ENCODE measurements at places on chromosomes 7 and 10.
A peak's percentile ranks its signal among the peaks of the same experiment; 100 is the strongest.

DNA sequence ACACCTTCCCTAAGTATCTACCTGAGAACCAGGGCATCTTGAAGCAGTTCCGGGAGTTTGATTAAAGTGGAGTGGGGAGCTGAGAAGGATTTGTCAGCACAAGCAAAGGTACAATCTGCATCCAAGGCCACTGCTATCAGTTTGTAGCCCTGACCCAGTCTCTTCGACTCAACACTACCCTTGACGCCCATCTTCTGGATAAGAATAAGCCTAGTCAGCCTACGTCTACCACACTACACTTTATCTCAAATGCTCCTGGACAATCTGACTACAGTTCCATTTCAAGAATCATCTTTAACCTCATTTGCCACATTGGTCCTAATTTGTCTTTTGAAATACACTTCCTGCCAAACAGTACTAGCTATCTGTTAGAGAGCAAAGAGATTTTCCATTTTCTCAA lies 134.1 kb upstream of the C1GALT1 start:
- no peak for DNase-seq

DNA sequence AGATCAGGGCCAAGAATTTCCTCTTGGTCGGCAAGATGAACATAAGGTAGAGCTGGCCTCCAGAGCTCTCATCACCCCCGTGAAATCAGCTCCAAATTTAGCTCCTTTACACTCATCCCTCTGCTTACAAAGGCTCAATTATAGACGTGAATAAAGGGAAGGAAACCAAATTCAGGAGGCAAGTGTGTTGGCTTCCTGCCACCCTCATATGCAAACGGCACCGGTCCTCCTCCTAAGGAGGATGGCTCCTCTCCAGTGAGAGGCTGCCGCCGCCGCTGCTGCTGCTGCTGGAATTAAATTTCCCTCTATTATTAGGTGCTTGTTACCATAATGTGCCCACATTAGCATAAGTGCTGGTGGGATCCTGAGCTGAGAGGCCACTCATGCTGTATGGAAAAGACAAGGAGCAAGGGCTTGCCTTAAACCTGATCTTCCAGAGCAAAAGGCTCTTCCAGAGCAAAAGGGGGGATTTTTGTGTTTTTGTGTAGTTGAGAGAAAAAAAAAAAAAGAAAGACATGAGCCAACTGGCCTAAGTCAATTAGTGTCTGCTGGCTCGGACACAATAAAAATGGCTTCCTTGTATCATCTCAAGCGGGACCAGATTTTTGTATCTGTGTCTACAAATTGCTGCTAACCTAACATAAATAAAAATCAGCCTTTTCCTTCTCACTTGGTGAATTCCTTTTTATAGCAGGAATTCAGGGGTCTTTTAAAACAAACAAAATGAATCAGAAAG lies 68.4 kb downstream of the CDHR3 start:
- no peak for DNase-seq

DNA sequence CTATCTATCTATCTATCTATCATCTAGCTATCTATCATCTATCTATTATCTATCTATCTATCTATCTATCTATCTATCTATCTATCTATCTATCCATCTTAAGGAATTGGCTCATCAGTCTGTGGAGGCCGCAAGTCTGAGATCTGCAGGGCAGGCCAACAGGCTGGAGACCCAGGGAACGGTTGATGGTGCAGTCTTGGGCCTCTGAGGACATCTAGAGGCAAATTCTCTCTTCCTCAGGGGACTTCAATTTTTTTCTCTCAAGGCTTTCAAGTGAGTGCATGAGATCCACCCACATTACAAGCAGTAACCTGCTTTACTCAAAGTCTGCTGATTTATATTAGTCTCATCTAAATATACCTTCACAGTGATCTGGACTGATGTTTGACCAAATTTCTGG lies 197.0 kb downstream of the GLRX3 start:
- no peak for DNase-seq

DNA sequence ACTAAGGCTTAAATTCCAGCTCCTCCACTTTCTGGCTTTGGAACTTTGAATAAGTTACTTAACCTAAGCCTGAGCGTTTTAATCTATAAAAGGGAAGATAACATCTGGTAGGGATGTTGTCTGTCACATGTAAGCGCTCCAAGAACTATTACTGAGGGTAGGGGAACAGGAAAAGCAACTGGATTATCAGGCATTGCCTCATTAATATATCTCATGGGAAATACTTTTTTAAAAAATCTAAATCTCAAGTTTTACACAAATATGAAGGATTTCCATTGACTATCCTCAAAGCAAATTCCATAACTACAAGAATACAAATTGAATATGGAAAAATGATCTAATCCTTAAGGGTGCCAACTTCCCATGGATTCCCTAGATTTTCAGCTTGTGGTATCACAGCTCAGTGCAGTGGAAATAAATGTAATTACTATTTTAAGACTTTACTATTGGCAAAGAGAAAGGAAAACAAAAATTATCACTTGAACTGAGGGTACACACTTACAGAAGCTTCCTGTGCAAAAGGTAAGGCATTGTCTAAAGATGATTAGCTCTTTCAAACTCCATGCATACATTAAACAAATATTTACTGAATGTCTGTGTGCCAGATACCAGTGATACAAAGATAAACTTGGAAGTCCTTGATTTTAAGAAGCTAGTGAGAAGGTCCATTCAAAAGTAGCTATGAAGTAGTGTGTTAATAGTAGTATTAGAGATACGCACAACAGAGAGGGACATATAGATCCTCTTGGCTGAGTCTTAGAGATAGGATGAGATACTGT lies 38.4 kb downstream of the NT5C2 start:
- DNase-seq = no peak

DNA sequence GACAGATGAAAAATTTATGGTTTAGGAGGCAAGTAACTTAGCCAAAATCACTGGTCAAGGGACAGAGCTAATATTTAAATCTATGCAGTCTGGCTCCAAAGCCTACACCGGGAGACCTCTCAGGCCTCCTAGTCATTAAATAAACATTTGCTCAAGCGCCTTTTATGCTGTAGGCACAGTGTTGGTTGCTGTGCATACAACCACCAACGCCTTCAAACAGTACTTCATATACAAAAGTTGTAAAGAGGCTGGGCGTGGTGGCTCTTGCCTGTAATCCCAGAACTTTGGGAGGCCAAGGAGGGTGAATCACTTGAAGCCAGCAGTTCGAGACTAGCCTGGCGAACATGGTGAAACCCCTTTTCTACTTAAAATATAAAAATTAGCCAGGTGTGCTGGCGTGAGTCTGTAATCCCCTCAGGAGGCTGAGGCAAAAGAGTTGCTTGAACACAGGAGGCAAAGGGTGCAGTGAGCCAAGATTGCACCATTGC lies 159.8 kb downstream of the MAGI2 start:
- no peak for DNase-seq

GRCh38 chr10:6721480-6721879 lies 141.4 kb upstream of the PRKCQ start:
- DNase-seq = no peak

- no peak for DNase-seq
Measured at GRCh38 chr10:17729630-17730029, 22.4 kb upstream of the TMEM236 start.

- peak; percentile 8 for DNase-seq
Measured at GRCh38 chr7:111012799-111013675, 77.9 kb upstream of the LRRN3 start.

- no peak for DNase-seq
Measured at GRCh38 chr10:126561921-126562680, 108.4 kb downstream of the C10orf90 start.

- DNase-seq = no peak
Measured at GRCh38 chr7:99953649-99954048, 22.2 kb downstream of the AZGP1 start.

- no peak for DNase-seq
Measured at GRCh38 chr7:98238976-98239375, 13.1 kb downstream of the TECPR1 start.

GRCh38 chr10:57221674-57222073 lies 860.6 kb upstream of the ZWINT start:
- no peak for DNase-seq

- no peak for DNase-seq
Measured at GRCh38 chr10:71390461-71390835, 6.3 kb upstream of the CDH23 start.

GRCh38 chr10:100631192-100631591 lies 95.4 kb downstream of the HIF1AN start:
- DNase-seq = no peak

DNA sequence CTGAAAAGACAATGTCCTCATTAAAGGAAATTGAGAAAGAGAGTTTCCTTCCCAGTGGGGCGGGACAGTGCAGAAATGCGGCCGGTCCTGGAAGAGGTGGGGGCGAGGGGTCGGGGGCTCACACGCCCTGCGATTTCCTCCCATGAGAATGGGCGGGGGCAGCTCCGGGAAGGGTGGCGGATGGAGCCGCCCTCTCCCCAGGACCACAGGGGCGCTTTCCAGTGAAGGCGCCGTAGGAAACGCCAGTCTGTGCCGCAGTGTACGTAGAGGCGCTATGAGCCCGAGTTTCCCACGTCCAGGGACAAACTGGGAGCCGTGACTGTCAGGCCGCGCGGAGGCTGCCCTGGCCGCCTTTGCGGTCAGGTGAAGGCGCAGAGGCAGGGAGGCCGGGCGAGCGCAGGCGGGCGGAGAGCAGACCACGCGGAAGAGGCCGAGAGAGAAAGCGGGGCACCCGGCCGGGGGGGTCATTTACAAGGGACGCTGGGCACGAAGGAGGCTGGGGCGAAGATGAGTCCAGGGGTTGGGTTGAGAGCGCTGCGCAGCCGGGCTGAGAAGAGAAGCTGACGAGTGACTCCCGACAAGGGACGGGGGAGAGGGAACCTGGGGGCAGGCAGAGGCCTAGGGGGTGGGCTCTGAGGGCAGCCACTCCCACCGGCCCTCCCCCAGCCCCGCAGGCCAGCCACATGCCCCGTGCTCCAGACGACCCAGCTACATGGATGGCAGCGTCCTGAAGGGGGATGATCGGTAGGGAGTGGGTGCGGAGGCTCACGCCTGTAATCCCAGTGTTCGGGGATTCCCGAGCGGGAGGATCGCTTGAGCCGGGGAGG lies 45.0 kb downstream of the ALOX5 start:
- DNase-seq = peak; percentile 57

DNA sequence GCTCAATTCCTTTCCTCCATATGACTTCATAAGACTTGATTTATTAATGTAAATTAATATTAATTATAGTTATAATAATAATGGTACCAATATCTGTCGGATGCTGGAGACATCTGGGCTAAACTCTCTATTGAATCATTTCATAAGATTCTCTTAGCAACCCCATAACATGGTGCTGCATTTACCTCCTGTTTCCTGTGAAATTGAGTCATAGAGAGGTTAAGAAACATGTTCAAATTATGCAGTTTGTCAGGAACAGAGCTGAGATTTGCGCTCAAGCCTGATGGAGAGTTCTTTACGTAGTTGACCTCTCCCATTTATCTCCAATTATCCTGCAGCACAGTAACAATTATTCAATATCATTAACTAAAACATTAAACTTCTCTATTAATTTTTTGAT lies 621.8 kb upstream of the FZD8 start:
- DNase-seq = no peak

- DNase-seq = no peak
Measured at GRCh38 chr7:85483177-85483576, 296.3 kb upstream of the SEMA3D start.

DNA sequence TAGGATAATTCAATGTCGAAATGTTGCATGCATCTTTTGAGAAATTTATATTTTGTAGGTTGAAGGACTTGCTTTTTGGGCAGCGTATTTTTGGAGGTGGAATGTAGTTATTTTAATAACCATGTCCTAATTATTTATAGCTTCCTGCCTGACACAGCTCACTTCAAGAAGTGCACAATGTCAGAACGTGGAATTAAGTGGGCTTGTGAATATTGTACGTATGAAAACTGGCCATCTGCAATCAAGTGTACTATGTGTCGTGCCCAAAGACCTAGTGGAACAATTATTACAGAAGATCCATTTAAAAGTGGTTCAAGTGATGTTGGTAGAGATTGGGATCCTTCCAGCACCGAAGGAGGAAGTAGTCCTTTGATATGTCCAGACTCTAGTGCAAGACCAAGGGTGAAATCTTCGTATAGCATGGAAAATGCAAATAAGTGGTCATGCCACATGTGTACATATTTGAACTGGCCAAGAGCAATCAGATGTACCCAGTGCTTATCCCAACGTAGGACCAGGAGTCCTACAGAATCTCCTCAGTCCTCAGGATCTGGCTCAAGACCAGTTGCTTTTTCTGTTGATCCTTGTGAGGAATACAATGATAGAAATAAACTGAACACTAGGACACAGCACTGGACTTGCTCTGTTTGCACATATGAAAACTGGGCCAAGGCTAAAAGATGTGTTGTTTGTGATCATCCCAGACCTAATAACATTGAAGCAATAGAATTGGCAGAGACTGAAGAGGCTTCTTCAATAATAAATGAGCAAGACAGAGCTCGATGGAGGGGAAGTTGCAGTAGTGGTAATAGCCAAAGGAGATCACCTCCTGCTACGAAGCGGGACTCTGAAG lies 620 bp downstream of the ZRANB1 start:
- no peak for DNase-seq

GRCh38 chr7:111018960-111019736 lies 71.8 kb upstream of the LRRN3 start:
- no peak for DNase-seq

DNA sequence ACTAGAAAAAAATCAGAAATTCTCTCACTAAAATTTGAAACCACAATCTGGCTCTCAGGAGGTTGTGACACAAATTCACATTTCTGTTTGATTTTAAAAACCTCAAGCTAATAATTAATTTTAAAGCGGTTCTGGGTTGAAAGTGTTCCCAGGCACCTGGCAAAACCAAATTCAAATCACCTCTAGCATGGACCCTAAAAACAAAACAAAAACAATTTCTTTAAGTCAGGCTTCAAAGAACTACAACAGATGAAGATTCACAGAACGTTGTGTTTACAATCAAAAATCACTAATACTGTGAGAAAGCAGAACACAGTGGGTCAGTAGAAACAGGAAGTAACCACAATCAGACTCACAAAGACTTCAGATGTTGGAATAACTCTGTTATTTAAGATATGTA lies 7.2 kb upstream of the RELN start:
- no peak for DNase-seq

DNA sequence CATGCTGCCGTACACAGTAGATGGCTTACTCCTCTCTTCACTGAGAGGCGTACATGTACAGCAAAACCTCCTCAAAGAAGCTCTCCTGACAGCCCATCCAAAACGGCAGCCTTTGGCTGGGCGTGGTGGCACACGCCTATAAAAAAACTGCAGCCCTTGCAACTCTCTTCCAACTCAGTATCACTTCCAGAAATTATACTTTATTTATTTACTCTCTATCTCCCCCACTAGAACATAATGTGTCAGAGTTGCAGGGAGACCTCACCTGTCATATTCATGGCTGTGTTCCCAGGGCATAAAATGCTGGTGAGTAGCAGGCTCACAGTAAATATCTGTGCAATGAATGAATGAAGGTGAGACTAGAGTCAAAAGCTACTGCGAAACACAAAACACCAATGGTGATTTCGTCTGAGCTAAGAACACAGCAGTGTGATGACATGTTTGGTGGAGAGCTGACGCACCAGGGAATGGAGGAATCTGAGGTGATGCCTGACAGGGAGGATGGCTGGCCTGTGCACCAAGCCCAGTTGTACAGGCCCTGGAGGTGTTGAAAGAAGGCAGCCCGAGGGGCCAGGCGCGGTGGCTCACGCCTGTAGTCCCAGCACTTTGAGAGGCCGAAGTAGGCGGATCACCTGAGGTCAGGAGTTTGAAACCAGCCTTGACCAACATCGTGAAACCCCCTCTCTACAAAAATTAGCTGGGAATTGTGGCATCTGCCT lies 55.3 kb downstream of the COBL start:
- no peak for DNase-seq

GRCh38 chr10:28359334-28359733 lies 56.5 kb upstream of the MPP7 start:
- DNase-seq = no peak

Measured in stimulated activated CD8-positive, alpha-beta memory T cell treated with anti-CD3 and anti-CD28 coated beads, Interleukin-7, amount 100 ng/mL, for 4 hours (primary cell).